Fibroblast of the conjunctiva (primary cell): ENCODE measurements at places on chromosomes 3 and 15.

GRCh38 chr3:115680803-115681345 is 57.6 kb downstream of the GAP43 start:
- no peak for DNase-seq

DNA sequence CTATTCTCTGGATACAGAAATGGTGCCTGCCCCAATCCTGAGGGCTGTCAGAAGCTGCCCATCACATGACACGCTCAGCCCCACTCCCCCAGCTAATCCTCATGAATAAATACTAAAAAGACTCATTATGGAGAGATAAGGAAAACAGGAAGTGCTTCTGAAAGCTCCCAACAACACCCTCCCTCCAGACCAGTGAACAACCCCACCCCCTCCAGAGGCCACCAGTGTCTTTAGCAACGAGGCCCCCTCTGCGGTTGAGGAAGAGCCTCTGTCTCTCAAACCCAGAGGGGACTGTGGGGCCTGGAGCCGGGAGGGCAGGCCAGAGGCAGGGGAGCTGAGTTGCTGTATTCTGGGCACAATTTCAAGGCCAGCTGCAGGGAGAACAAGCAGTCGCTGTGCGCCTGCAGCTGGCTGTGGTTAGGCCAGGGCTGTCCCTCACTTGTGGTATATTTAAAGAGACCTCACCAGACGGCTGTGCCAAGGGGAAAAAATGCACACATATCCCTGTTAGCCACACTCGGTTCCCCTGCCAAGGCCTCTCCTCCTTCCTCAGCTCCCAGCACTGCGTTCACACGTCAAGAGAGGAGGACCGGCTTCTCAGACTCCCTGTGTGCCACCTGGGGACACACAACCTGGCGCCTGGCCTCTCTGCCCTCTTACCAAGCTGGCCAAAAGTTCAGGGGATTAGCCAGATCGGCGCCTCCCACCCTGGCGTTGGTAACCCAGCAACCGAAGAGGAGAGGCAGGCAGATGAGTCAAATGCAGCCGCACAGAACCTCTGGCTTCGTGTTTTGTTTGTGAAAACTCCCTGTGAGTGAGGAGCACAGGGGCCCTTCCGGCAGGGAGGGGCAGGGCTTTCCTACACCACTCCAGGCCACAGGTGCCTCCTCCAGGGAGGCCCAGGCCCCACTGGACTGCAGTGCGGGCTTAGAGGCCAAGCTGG is 101.2 kb upstream of the ETV5 start:
- DNase-seq: peak; percentile 52

DNA sequence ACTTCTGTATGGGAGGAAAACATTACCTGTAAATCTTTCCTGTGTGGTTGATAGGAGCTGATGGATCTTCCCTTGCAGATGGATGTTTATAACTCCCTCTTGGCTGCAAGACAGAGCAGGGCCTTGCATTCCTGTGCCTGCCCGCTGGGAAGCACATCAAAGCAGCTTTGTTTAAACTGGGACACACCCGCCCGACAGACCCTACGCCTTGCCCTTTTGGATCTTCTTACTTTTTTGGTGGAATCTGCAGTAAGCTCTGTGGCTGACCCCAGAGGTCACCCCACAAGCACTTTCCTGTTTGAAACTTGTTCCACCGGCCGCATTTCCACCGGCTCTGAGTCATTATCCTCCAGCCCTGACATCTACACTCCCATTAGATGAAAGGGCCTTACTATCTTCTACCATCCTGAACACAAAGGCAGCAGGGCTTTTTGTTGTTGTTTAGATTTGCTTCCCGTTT is 244.1 kb upstream of the STT3B start:
- DNase-seq: no peak

- DNase-seq: no peak
Measured at GRCh38 chr15:67241132-67241855, 13.2 kb downstream of the AAGAB start.

DNA sequence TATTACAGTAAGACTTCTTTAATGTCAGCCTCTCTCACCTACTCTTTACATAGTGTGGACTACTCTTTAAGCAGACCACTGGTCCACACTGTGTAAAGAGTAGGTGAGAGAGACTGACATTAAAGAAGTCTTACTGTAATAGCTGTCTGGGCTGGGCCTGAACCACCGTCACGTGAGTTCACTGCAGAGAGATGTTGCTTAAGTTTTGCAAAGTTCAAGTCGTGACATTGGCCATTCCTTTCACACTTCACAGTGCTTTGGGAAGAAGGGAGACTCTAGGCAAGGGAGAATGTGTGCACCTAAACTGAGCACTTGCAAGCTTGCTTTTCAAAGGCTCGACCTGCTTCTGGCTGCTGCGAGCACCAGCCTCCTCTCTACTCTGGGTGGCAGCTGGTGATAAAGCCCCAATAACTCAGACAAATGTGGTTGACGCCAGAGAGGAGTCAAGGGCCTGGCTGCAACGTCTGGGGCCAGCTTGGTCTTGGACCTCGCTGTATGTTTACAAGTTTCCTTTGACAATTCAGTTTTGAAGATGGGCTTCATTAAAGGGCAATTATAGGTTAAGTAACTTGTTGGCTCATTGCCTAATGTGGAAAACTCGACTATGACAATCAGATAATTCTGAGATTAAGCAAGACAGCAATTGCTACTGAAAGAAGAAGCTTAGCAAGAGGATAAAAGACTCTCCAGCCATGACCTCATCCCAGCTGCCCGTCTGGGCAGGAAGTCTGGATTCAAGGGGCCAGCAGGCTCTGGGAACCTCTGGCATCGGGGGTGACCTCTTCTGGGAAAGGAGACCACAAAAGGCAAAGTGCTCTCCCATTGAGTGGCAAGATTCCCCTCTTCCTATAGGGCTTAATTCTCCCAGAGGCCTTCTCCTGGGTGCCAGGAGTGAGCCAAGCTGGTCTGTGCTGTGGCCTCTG is 242.1 kb upstream of the TLE3 start:
- no peak for DNase-seq

DNA sequence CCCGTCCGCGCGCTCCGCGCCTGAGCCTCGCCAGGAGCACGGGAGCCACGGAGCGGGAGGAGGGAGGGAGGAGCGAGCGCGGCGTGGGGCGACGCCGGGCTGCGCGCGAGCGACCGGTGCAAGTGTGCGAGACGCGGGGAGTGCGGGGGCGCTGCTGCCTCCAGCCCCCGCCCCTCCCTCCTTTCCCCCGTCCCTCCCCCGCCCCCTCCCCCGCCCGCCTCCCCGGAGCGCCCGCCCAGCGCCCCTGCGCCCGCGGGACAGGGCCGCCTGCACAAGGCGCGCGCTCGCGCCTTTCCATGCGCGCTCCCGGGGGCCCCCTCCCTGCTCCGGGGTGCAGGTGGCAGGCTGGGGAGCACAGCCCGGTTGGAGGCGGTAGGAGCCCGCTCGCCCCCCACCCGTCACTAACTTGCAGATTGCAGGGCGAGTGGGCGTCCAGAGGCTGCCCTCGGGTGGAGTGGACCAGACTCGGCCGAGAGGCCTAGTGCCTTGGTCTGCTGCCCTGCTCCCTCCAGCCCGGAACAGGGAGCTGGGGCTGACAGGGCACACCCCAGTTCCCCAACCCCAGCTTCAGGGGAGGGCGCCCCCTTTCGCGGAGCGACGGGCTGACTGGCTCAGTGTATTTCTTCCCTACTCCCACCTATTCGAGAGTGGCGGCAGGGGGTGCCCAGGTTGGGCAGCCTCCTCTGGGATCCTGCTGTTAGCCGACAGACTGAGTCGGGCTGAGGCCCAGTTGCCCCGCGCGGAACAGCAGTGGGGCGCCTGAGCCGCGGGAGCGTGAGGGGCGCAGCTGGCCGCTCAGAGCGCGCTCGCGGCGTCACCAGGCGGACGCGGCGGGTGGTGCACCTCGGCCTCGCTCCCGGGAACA is at the start of gene WNT7A:
TSS of gene WNT7A (minus strand) at position 126 of the 865 bp plus-strand sequence. CDS start 255 bp downstream, outside the sequence.
- no peak for DNase-seq

DNA sequence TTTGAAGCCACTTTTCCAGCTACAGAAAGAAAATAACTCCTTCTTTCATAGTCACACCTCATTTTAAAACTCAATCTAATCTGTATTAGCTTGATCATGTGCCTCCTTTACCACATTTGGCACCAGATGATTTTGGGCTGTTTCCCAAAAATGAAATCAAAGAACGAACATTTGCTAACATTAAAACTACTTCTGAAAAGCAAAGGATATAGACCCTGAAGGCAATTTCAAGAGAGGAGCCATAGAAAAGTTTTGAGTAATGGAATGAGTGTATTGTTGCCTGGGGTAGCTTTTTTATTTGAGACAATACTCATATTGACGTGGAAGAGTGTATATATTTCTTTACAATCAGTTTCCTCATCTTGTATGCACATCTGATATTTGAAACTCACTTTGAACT is 152.8 kb upstream of the TBL1XR1 start:
- DNase-seq: no peak

DNA sequence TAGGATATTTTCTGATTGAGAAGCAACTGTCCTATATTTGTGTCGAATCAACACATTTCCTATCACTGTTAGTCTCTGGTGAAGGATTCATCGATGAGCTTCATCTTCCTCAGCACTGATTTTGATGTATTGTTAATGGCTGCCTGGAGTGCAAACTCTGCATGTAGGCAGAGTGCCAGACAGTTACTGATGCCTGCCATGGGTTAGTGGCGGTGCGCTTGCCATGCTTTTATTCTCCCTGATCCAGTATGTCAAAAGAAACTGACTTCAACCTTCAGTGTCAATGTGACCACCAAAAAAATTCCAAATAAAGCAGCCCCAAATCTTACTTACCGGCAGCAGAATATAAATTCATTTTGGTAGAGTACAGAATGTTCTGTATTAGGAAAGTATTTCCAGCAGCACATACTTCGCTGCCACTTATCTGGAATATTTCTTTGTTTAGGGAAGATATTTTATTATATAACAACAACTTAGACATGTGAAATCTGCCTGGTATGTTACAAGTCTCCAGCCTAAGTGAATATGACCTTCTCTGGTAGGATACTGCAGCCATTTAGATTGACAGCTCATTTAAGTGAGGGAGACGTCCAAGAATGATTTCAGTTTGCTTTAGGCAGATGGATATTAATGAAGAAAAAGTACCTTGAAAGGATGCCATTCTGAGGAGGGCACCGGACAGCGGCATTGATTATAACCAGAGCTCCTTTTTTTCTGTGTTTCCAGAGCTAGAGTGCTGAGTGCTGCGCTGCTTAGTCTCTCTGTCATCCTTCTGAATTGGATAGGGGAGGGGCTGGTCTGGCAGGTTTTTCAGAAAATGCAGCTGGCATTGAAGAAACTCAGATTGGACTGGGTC is 59.9 kb downstream of the ARHGEF26 start:
- DNase-seq: no peak

GRCh38 chr3:112002096-112002971 is 3.6 kb downstream of the TAGLN3 start:
- DNase-seq: no peak

GRCh38 chr3:139225548-139225947 is 118.3 kb upstream of the MRPS22 start:
- DNase-seq: no peak

DNA sequence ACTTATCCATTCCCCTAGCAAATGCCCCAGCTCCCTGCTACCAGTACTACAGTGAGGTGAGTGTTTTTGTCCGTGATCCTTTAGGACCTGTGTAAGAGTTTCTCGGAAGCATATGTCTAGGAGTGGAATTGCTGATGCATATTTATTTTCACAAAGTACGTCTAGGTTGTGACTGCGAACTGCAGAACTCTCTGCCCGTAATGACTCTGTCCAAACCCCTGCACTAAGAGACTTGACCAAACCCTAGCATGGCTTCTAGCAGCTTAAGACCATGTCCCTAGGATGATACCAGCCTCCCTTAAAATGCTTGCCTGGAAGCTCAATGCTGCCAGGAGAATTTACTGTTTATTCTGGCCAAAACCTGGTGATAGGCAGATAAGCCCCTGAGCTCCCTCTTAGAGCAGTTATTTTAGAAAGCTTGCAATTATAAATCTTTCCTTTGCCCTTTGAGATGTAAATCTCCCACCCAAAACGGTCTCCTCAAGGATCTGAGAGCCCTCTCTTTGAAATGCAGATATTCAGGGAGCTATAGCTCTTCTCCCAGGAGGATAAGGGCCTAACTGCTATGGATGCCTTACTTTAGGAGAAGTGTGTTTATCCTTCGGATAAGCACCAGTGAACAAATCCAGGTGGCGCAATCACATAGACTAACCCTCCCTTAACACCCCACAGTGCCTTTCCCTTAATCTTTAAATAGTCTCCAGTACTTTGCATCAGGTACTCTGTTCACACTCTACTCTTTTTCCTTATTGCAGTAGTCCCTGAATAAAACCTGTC is 14.7 kb upstream of the CA12 start:
- DNase-seq: no peak

GRCh38 chr15:43932907-43933306 is 106.1 kb downstream of the WDR76 start:
- DNase-seq: no peak

- DNase-seq: no peak
Measured at GRCh38 chr3:161221806-161222600, 892 bp downstream of the NMD3 start.

DNA sequence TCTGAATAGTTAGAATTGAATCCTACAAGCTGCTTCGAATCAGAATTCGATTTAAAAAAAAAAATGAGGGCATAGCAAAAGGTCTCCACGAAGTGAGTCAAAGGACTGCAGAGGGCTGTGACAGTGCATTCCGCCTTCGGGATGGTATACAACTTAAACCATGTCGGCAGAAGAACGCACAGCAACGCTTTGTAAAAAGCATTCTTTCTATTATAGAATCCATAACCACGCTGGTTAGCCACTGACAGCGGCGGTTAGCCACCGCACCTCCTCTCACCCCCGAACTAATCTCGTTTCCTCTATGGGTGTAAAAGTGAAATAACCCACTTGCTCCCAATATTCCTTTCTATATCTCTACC is 664 bp upstream of the PIK3CA start:
- no peak for DNase-seq

GRCh38 chr15:92930776-92931175 is 30.7 kb downstream of the CHD2 start:
- peak; percentile 47 for DNase-seq

GRCh38 chr3:107683447-107683846 is 160.7 kb downstream of the BBX start:
- no peak for DNase-seq

DNA sequence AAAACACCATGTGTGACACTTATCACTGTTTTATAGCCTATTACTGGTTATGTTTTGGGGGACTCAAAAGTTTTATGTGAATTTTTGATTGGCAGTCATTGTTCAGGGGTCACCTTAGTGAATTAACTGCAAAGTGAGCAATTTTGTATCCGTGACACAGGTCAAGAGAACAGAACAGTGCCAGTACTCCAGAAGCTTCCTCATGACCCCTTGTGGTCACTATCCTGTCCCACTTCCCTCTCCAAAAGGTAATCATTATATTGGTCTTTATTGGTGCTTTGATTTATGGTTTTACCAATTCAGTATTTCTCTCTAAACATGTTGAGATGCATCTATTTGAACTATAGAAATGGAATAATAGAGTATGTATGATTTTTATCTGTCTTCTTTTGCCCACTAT is 107.1 kb downstream of the STT3B start:
- DNase-seq: no peak

GRCh38 chr15:40104865-40105516 is 3.7 kb downstream of the BMF start:
- peak; percentile 83 for DNase-seq

GRCh38 chr15:70053716-70054229 is 43.9 kb downstream of the TLE3 start:
- no peak for DNase-seq
